ENCODE measurements at places on chromosomes 16 and 17.

DNA sequence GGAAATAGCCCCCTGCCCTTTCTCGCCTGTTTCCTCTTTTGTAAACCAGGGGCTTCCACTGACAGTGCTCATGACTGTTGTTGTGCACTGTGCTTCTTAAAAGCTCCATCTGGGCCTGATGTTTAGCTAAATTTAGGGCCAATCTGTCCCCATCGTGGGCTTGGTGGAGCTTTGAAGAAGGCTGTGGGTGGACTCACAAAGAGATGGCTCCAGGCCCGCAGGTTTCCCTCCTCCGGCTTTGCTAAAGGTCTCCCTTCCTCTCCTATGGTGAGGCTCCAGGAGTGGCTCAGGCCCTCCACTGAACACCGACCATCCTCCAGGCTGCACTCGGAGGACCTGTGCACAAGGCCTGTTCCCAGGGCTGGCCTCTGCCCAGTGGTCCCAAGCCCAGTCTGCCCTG is 30.2 kb upstream of the XPO6 start:
- DNase-seq, result no peak

- DNase-seq, result no peak
Measured at GRCh38 chr17:4249452-4250029, 14.2 kb downstream of the ANKFY1 start.

- no peak for DNase-seq
Measured at GRCh38 chr17:82787081-82787848, 35.4 kb downstream of the TBCD start.

DNA sequence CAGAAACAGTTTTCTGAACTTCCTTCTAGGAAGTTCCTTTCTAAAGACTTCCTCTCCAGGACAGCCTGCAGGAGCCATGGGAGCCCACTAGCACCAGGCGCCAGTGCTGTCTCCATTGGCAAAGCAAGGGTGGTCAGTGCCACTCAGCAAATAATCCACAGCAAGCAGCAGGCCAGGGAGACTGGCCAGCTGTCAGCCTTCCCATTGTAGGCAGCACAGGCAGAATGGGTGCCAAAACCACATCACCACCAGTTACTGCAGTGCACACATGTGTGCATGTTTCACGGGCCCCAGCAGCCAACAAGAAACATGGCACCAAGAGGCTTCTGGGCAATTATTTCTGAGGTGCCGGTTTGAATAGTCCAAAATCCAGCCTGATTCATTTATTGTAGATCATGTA is 26.7 kb downstream of the DNASE1 start:
- no peak for DNase-seq

DNA sequence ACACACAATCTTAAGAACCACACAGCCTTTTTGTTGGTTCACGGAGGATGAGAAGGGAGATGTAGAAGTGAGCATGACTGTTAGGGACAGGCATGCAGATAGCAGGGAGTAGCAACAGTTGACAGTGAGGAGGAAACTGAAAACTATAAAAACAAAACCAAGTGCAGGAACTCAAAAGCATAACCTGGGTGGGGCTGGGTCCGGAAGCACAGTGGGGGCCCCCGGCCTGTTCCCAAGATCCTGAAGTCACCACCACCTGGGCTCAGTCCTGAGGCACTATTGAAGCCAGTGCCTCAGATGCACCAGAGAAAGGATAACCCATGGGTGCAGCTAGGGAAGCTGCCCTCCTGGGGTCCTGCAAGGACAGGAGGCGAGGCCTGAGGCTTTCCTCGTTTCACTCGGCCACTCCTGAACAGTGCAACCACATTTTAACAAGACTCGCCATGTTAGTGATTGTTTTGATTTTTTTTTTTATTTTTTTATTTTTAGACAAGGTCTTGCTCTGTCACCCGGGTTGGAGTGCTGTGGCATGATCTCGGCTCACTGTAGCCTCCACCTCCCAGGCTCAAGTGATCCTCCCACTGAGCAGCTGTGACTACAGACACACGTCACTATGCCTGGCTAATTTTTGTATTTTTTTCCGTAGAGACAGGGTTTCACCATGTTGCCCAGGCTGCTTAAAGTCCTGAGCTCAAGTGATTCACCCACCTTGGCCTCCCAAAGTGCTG is 27.7 kb upstream of the CBX4 start:
- DNase-seq, result no peak

DNA sequence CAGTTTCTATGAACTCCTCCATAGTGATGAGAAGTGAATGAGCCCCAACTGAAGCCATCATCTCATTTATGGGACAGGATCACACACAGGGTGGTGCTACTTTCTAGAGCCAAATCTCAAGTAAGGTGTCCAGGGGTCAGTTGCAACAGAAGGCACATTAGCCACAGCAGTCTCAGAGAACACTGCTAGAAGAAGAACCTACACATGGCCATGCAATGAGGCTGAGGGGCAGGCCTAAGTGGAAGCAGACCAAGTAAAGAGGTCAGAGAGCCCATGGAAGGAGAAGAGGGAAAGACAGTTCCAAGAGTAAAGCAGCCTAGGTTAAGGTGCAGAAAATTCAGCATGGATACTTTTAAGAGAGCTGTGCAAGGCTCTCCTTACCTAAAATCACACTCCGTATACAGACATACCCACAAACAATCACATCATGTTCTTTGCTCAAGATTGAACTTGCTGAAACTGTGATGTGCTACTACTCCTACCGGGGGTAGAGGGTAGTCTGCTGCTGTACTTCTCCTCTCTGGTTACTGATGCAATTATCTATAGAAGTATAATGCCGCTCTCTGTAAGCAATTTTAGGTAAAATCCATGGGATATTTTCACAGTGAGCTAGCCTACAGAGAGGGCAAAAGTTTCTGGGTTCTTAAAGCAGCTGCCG is 1.7 kb downstream of the ABCA8 start:
- no peak for DNase-seq
